Activated effector memory CD4-positive, alpha-beta T cell treated with Interleukin-2 at 50 U/mL for 16 hours (primary cell): ENCODE measurements at places on chromosomes 2 and 18.

DNA sequence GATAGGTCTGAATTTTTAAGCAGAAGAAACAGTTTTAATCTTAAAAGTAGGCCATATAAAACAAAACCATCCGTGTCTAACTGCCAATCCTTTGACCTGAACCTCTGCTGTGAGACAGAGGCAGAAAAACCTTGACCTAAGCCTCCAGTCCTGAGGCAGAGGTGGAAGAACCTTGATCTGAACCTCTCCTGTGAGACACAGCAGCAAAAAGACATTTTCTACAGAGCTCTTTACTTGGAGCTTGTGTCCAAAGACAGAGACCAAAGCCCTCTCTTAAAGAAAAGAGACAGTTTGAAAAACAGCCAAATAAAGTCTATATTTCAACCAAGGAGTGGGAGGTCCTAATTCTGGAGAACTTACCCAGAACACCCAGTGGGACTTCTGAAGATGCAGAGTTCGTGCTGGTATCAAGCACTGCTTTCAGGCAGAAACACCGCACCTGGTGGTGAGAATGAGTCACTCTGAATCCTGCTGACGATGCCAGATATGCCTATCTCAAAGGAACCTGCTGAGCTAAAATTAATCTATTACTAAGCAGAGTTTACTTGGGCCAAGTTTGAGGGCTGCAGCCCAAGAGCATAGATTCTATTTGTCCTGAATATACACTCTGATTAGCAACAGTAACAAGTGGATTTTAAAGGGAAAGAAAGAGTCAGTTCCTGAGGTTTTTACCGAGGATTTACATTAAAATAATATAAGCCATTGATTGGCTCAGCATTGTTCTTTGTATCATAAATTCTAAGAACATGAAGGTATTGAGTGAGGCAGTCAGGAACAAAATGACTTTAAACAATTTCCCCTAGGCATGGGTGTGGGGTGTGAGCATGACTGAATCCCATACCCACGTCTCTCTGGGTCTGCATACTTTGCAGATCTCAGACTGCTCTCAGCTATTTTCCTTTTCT is 806.4 kb downstream of the TRIB2 start:
- no peak for DNase-seq

- DNase-seq: no peak
These were observed 35.4 kb downstream of the TMX3 start for GRCh38 chr18:68679528-68679927.

DNA sequence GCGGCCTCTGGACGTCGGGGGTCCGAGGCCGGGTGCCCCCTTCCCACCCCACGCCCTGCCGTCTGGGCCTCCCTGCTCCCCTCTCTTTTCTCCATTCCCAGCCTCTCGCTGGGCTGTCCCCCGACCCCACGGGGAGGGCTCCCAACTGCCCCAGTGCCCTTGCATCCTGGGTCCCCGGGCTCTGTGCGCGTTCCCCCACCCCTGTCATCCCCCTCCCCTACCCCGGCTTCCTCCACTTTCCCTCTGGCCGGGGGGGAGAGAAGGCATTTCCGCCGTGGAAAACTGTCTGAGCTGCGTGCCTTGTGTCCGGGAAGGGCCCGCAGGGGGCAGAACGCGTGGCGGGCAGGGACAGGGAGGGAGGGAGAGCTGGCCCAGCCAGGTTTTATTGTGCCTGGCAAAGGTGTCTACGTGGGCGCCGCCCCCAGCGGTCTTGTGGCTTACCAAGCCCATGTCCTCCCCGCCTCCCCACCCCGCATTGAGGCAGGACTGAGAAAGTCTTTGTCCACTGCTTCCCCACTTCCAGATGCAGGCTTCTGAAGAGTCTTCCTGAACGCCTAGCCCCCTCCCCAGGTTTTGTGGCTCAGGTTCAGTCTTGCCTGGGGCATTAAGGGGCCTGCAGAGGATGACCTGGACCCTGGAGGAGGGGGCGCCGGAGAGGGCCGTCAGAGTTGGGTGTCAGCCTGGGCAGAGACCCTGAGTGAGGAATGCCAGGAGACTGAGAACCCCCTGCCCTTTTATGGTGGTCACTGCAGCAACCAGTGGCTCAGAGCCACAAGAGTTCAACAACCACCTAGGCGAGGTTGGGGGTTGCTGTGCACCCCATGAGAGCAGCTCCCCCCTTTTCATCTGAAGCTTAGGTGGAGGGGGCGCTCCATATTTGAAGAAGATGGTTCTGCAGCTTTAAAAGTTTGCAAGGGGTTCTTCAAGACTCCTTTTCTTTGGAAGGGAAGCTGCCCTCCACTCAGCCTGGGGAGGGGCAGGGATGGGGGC is 1.3 kb downstream of the ITM2C start:
- peak; percentile 27 for DNase-seq

GRCh38 chr2:218169757-218170546 is 3.2 kb upstream of the CXCR1 start:
- DNase-seq: no peak

- no peak for DNase-seq
These were observed 13.1 kb downstream of the PTPRN start for GRCh38 chr2:219296142-219296541.

DNA sequence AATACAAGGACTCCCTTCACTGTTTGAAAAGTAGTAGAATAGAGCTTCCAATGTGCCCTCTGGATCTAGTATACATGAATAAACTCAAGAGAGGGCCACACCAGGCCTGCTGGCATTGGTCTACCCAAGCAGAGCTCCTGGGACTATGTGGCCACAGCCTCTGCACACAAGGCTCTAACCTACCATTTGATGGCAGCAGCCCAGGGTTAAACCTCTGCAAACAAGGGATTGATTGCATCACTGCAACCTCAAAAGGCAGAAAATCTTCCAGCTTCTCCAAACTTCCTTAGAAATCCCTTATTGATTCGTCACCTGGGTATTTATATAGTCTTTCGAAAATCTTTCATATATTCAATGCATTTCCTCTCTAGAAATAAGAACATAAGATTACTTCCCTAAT is 147.6 kb upstream of the SETBP1 start:
- no peak for DNase-seq

- no peak for DNase-seq
These were observed 484 bp upstream of the DARS1 start for GRCh38 chr2:135985826-135986393.

GRCh38 chr18:58397385-58398132 is 231.3 kb downstream of the ALPK2 start:
- no peak for DNase-seq

DNA sequence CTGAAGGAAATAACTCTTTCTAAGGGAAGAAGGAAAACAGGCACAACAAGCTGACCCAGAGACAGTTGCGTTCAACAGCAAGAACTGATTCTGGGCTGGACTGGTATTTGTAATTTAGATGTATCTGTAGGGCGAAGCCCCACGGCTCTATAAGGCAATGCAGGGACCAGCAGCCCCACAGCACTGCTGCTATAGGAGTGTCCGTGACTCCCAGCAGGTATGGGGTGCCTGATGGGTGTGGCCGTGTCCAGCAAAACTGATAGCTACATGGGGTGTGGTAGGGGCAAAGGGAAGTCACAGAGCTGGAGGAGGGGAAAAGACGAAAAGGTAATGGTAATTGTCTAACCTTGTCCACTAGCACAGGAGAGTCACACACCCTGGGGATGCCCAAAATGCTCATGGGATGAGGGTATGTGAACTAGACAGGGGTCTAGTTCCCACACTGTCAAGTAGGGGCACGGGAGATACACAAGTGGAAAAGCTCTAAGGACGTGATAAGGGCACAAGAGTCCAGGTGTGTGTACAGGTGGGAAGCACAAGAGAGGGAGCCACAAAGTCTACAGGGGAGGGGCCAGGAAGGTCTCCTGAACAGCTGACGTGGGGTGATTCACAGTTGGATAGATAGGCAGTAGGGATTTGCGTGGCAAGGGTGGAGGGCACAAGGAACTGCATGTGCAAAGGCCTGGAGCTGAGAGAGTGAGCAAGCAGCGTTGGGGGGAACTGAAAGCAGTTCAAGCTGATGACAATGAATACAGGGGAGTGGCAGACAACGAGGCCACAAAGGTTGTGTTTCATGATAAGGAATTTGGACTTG is 48.5 kb upstream of the ASPRV1 start:
- no peak for DNase-seq

- DNase-seq: no peak
These were observed 123.8 kb upstream of the ID2 start for GRCh38 chr2:8558096-8558495.

DNA sequence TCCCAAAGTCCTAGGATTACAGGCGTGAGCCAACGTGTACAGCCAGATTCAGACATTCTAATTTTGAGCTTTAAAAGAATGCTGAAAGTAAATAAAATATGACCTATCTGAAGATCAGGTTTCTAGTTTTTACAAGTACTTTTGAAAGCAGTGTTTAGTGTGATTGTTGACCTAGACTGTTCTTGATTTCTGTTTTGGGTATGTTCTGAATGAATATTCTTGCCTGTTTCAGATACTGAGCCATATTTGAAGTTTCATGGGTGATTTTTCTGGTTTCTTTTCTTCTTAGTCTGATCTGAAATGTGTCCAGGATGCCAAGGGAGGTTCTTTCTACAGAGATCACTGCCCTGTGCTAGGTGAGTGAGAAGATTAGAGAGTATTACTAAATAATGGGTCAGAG is 37.2 kb downstream of the MIB1 start:
- DNase-seq: no peak

DNA sequence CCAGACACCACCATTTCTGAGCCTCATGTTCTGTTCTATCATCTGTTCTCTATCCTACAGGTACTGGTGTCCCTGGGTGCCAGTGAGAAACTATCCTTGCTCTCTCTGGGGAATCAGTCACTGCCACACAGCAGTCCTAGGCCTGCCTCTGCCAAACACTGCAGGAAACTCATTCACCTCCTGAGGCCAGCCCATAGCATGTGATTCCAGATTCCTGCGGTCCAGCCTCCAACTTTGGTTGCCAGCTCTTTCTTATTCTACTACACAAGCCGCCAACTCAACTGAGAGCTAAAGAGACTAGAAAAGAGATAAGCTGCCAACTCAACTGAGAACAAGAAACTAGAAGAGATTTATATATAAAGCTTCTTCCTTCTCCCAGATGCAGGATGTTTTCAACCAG is 8.8 kb upstream of the TTLL4 start:
- DNase-seq: no peak

DNA sequence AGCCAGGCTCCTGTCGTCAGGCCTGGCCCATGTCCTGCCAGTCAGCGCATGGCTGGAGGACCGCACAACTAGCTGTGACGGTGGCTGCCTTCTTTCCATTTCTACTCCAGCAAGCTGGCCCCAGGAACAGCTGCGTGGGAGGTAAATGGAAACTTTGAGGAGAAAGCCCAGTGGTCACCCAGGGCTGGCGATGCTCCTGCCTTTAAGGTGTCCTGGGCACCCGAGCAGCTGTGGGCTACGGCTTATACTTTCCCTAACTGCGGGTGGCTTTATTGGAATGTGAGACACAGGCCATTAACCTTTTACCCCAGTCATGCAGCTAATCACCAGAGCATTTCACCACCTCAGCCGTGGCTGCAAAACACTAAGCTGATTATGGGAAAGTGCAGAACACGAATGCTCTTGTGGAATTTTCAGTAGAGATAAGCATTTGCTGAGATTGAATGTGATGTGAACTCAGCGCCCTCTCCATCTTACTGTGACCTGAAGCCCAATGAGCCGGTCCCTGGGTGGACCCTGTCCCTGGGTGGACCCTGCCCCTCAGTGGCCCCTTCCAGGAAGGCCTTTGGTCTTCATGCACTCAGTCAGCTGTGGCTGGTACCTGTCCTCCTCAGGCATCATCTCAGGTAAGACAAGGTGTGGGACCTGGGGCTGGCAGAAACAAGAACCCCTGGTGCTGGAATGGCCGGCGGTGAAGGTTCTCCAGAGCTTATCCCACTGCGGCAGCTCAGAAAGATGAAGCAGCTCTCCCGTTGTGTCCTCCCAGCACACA is 275.4 kb upstream of the HS6ST1 start:
- DNase-seq: no peak

GRCh38 chr18:34649080-34649479 is 61.0 kb upstream of the DTNA start:
- DNase-seq: no peak

GRCh38 chr2:230669386-230669950 is 43.2 kb upstream of the CAB39 start:
- DNase-seq: no peak

- no peak for DNase-seq
These were observed 138.8 kb upstream of the SATB2 start for GRCh38 chr2:199596549-199596948.

DNA sequence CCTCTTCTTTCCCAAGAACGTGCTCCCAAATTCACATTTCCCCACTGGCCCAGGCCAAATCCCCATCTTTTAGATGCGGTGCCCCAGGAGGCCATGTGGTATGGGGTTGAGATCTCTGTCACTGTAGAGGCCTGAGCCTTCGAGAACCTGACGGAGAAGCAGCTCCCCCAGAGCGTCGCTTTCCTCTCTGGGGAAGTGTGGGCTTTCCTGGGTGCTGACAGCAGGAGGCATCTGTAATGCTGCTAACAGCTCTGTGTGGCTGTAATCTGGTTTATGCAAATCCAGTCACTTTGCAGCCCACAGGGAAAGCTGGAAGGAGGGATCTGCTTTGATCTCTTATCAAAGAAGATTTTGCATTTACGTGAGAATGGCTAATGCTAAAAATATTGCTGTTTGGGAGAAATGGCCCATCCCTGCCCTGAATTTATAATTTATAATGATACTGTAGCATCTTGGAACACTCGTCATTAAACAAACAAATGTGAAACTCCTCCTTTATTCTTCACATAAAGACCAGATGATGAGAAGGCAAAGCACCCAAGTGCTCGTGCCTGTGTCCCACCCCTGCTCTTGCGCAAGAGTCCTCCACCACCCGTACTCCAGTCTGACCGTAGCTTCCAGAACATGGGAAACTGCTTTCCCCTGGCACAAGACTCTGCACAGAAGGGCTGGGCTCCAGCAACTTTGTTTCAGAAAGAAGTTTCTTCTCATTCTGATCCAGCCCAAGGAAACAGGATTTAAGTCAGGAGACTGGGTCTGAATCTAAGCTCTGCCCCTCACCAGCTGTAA is 109.9 kb upstream of the EPC2 start:
- DNase-seq: no peak

DNA sequence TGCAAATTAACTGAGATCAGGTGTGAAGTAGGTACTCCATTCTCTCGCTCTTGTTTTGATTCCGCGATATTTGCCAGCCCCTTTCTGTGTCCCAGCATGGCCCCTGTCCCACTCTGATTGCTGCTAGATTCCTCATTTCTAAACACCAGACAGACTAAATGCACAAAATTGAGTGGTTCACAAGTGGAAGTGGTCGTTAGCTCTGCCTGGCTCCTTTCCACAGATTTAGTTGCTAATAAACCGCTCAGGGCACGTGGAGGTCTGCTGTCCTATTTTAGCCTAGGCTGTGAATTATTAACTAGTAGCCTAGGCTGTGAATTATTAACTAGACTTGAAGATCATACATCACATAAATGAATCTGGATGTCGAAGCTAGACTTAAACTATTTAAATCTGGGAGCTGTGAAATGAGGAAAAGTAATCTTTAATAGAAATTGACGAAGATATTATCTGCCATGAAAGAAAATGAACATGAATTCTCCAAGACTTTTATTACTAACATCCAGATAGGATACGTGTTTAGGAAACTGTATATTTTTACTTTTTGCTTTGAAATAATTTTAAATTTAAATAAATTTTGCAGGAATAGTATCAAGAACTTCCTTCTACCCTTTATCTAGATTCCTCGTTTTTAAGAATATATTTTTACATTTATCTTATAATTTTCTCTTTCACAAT is 3.7 kb downstream of the IL1RL2 start:
- no peak for DNase-seq
